ENCODE measurements at places on chromosomes 3 and 15. TPM values are rescaled to one million over a fixed set of nuclear protein-coding genes. Genes with fewer than 3 reads are reported as not detected.

The SCG5 gene
- total RNA-seq: not detected

The PLSCR5 gene
- not detected for total RNA-seq

The GASK1A gene
- total RNA-seq: 0.15 TPM

The CORO2B gene
- 11.3 TPM for total RNA-seq

The GJD2 gene
- not detected for total RNA-seq

- peaks cover 8% of the 10 kb centered on the region for H3K27me3 ChIP-seq
- no peak overlapping the region for H3K4me3 ChIP-seq
- no peak for DNase-seq
- no peaks in the 10 kb centered on the region for H3K36me3 ChIP-seq
- H3K27ac ChIP-seq: no peak overlapping the region
These were observed 451.1 kb upstream of the KCNMB2 start for GRCh38 chr3:178084938-178085816.

- H3K4me1 ChIP-seq: no peaks in the 10 kb centered on the region
- H3K36me3 ChIP-seq: no peaks in the 10 kb centered on the region
- DNase-seq: no peak
- H3K27me3 ChIP-seq: no peaks in the 10 kb centered on the region
These were observed 46.2 kb downstream of the RORA start for GRCh38 chr15:61182946-61183345.

DNA sequence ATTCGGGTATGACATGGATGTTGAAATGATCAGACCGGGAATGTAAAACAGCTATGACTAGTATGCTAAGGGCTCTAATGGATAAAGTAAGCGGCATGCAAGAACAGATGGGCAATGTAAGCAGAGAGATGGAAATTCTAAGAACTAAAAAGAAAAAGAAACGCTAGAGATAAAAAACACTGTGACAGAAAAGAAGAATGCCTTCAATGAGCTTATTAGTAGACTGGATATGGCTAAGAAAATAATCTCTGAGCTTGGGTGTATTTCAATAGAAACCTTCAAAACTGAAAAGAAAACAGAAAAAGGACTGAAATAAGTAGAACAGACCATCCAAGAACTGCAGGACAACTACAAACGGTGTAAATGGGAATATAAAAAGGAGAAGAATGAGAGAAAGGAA lies 101.2 kb downstream of the HES1 start:
- H3K27ac ChIP-seq: no peak overlapping the region
- no peaks in the 10 kb centered on the region for H3K4me1 ChIP-seq
- no peaks in the 10 kb centered on the region for H3K36me3 ChIP-seq
- H3K4me3 ChIP-seq: no peak overlapping the region
- no peak for DNase-seq

- peaks cover 3% of the 10 kb centered on the region for H3K4me1 ChIP-seq
- DNase-seq: no peak
- H3K27ac ChIP-seq: no peak overlapping the region
These were observed 22.3 kb downstream of the CFAP161 start for GRCh38 chr15:81156324-81156723.

DNA sequence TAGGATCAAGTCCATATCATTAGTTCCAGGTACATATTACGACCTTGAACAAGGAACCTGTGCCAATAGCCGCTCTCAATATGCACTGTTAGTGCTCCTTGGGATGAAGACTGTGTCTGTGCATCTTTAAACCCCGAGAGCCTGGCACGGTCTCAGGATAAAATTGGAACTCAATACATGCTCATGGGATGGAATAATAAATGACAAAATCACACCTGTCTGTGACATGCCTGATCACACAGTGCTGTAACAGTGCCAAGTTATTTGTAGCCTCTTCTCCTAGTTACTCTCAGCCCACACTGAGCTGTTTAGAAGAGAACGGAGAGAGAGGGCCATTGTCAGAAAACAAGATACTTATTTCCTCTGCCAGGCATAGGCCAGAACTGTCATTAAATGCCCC lies 82.2 kb downstream of the SSR3 start:
- H3K27ac ChIP-seq: no peak overlapping the region
- no peaks in the 10 kb centered on the region for H3K4me1 ChIP-seq
- peaks cover 6% of the 10 kb centered on the region for H3K27me3 ChIP-seq
- no peak overlapping the region for H3K4me3 ChIP-seq

DNA sequence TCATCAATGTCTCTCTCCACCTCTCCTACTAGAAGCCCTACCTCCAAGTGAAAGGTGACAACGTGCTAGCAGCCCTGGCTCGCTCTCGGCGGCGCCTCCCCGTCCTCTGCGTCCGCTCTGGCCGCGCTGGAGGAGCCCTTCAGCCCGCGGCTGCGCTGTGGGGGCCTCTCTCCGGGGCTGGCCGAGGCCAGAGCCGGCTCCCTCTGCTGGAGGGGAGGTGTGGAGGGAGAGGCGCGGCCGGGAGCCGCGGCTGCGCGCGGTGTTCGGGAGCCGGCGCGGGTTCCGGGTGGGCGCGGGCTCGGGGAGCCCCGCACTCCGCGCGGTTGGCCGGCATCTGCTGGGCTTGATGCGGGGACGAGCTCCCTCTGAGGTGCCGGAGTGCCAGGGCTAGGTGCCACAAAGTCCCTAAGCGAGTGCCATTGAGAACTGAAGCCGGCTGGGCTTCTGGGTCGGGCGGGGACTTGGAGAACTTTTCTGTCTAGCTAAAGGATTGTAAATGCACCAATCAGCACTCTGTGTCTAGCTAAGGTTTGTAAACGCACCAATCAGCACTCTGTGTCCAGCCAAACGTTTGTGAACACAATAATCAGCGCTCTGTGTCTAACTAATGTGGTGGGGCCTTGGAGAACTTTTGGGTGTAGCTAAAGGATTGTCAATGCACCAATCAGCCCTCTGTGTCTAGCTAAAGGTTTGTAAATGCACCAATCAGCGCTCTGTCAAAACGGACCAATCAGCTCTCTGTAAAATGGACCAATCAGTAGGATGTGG lies 84.8 kb upstream of the ARRDC4 start:
- H3K27ac ChIP-seq: no peak overlapping the region
- no peaks in the 10 kb centered on the region for H3K36me3 ChIP-seq
- no peaks in the 10 kb centered on the region for H3K27me3 ChIP-seq

- H3K27ac ChIP-seq: no peak overlapping the region
- no peaks in the 10 kb centered on the region for H3K36me3 ChIP-seq
- no peak overlapping the region for H3K4me3 ChIP-seq
- DNase-seq: no peak
These were observed 62.5 kb upstream of the C15orf61 start for GRCh38 chr15:67458331-67459029.

DNA sequence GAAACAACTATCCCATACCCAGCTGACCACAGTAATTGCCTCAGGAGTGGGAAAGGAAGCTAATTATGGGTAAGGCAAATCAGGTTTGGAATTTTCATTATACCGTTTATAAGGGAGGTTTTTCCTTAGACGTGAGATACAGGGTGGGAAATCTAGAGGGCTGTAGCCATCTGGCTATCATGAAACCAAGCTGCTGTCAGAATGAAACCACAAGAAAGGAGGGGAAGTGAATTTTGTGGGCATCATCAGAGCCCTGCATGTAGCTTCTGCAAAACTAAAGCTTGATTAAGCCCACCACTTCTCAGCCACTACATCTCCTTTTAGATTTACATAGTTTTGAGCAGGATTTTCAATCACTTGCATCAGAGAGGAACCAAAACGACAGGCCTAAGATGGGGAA lies 893.5 kb downstream of the TUSC7 start:
- H3K27ac ChIP-seq: no peak overlapping the region
- no peak for DNase-seq
- H3K4me1 ChIP-seq: no peaks in the 10 kb centered on the region
- H3K27me3 ChIP-seq: no peaks in the 10 kb centered on the region
- H3K36me3 ChIP-seq: no peaks in the 10 kb centered on the region

- no peak for DNase-seq
- H3K4me3 ChIP-seq: no peak overlapping the region
- H3K27ac ChIP-seq: no peak overlapping the region
- H3K4me1 ChIP-seq: peaks cover 12% of the 10 kb centered on the region
These were observed 8.0 kb upstream of the SEMA3B start for GRCh38 chr3:50260942-50261441.

- H3K36me3 ChIP-seq: no peaks in the 10 kb centered on the region
- H3K4me3 ChIP-seq: no peak overlapping the region
- H3K27me3 ChIP-seq: no peaks in the 10 kb centered on the region
- no peak overlapping the region for H3K27ac ChIP-seq
- H3K4me1 ChIP-seq: no peaks in the 10 kb centered on the region
- peak; percentile 49 for DNase-seq
These were observed 36.0 kb downstream of the MNS1 start for GRCh38 chr15:56428821-56429458.

GRCh38 chr3:176946202-176946601 lies 251.1 kb downstream of the TBL1XR1 start:
- DNase-seq: no peak
- no peak overlapping the region for H3K4me3 ChIP-seq
- no peak overlapping the region for H3K27ac ChIP-seq
- H3K36me3 ChIP-seq: no peaks in the 10 kb centered on the region
- H3K27me3 ChIP-seq: no peaks in the 10 kb centered on the region

GRCh38 chr3:188205992-188206416 lies 52.0 kb downstream of the LPP start:
- DNase-seq: no peak
- H3K4me1 ChIP-seq: no peaks in the 10 kb centered on the region
- H3K27me3 ChIP-seq: no peaks in the 10 kb centered on the region
- H3K27ac ChIP-seq: no peak overlapping the region
- H3K4me3 ChIP-seq: no peak overlapping the region

DNA sequence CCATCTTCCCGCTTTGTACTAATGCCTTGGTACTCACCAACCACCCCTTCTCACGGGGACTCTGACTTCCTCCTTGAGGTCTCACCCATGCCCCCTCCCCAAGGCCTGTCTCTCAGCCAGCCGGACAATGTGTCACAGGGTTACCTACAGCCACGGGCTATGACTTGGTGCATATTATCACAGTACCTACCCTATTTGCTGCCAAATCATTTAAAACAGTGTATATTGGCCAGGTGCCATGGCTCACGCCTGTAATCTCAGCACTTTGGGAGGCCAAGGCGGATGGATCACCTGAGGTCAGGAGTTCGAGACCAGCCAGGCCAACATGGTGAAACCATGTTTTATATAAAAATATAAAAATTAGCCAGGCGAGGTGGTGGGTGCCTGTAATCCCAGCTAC lies 93.4 kb upstream of the TBL1XR1 start:
- no peaks in the 10 kb centered on the region for H3K4me1 ChIP-seq
- DNase-seq: no peak

DNA sequence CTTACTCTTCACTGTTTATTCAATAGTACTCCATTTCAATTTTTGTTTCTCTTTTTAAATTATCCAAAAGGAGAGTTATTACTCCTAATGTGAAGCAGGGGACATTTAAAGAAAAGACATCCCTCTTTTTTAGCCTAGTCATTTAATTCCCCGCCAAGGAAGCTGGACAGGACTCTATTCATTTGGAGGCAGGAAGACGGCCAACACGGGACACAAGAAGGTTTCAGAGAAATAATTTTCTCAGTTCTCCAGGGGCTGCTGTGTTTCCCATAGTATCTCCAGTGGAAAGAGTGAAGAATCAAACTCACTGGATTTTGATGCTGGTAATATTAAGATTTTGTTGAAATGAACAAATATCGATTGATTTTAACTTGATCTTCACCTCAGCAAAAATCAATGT lies 833.7 kb downstream of the ROBO2 start:
- no peaks in the 10 kb centered on the region for H3K36me3 ChIP-seq
- no peak overlapping the region for H3K4me3 ChIP-seq
- no peak for DNase-seq
- H3K27ac ChIP-seq: no peak overlapping the region

DNA sequence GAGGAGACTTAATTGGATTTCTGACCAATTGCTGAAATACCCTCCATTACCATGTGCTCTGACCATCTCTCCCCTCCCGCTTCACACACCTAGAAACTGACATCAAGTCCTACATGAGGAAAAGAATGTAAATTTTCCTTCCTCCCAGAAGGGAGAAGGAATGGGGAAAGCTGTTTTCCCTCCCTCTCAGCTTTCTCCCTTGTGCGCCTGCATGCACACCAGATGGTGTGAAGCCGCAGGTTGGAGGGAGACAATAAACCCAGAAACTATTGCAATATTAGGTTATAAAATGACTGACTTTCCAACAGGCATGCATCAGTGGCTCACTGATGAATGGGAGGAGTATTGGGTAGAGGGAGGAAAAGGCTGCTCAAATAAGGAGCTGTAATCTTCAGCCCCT lies 50.9 kb downstream of the MB21D2 start:
- no peaks in the 10 kb centered on the region for H3K36me3 ChIP-seq
- no peak overlapping the region for H3K27ac ChIP-seq
- H3K4me1 ChIP-seq: no peaks in the 10 kb centered on the region
- DNase-seq: no peak
- no peak overlapping the region for H3K4me3 ChIP-seq
- no peaks in the 10 kb centered on the region for H3K27me3 ChIP-seq

DNA sequence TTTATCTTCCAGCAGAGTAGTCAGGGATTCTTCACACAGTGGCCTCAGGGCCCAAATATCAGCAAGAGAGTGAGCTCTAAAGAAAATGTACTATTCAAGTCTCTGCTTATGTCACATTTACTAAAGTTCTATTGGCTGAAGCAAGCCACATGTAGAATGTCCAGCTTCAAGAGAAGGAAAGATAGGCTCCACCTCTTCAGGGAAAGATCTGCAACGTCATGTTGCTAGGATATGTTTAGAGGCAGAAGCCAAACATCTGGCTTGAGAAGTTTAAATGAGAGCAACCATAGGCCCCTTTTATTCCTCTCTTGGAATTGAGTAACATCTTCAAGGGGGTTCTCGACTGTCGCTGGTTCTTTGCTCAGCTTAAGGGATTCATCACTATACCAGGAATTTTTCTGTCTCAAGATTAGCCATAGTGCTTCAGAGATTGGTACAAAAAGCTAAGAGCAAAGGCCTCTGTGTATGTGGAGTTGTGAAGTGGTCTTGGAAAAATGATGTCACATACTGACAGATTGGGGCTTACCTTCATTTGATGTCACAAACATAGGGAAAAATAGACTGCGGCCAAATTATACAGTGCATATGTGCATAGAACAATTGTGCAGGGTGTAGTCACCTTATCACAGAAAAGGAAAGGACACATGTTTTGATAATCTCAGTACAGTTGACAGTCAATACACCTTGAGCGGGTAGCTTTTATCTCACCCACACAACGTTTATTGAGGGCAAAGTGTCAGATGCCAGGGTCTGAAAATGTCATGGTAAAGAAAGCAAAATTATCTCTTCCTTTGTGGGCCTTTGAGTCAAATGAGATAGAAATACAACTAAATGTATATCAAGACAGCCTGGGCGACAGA lies 11.3 kb upstream of the THRB start:
- H3K27me3 ChIP-seq: no peaks in the 10 kb centered on the region
- peaks cover 53% of the 10 kb centered on the region for H3K4me1 ChIP-seq
- DNase-seq: no peak
- H3K4me3 ChIP-seq: no peak overlapping the region

GRCh38 chr3:134074001-134074789 lies 44.5 kb upstream of the SLCO2A1 start:
- H3K27me3 ChIP-seq: no peaks in the 10 kb centered on the region
- no peaks in the 10 kb centered on the region for H3K4me1 ChIP-seq

- H3K27me3 ChIP-seq: no peaks in the 10 kb centered on the region
- H3K4me3 ChIP-seq: no peak overlapping the region
- no peaks in the 10 kb centered on the region for H3K36me3 ChIP-seq
- DNase-seq: peak; percentile 66
These were observed 44.7 kb downstream of the GTPBP8 start for GRCh38 chr3:113035387-113035982.

GRCh38 chr15:85925649-85926237 lies 131.0 kb upstream of the KLHL25 start:
- H3K4me1 ChIP-seq: no peaks in the 10 kb centered on the region
- H3K27ac ChIP-seq: no peak overlapping the region
- no peak for DNase-seq
- no peaks in the 10 kb centered on the region for H3K36me3 ChIP-seq

Data from B cell (primary cell).